ENCODE measurements at places on chromosomes 4 and X. TPM values are rescaled to one million over a fixed set of nuclear protein-coding genes. Genes with fewer than 3 reads are reported as not detected.

- DNase-seq, result no peak
Observed at GRCh38 chrX:110142096-110142495, 139.2 kb downstream of the TMEM164 start.

DNA sequence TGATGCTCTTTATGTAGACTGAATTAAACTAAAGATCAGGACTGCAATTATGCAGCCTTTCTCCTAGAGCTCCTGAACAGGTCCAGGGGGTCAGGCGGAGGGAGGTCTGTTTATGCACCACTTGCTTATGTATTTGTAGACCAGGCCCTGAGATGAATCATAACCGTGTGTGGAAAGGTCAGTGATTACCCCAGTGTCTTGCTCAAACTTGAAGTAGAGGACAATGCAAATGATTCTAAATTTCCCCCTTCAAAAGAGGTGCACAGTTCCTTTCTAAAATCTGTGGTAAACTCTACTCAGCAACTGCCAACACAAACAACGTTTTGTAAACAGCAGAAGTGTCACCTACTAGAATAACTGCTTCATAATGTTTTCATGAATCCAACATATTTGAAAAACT lies 13.0 kb upstream of the TBC1D9 start:
- DNase-seq, result no peak

DNA sequence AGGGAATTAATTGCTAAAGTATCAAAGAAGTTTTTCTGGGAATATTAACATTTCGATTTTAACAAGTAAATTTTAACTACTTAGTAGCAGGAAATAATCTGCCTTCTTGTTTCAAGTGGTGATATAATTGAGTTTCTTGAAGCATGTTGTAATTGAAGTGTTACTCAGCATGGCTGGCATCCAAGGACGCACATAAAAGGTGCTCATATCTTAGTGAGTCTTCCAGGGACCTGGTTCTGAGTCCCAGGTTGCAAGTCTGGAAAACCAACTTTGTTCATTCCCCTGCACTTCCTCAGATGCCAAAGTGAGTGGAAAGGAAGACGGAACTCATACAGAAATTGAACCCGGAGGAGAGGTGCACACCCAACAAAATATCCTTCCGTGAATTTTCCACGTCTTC lies 399.6 kb downstream of the NLGN4X start:
- no peak for DNase-seq

- no peak for DNase-seq
Observed at GRCh38 chr4:109015413-109015810, 252.6 kb upstream of the ETNPPL start.

DDX53 gene
- total RNA-seq, result not detected

EDA2R gene
- 6.7 TPM for total RNA-seq

POU4F2 gene
- total RNA-seq, result 0.33 TPM

Measured in hepatocyte (in vitro differentiated cells).